RPMI8226 (cell line): ENCODE measurements at places on chromosomes 4 and X.

- no peak for DNase-seq
These were observed 11.5 kb downstream of the DNAJB14 start for GRCh38 chr4:99934891-99935290.

DNA sequence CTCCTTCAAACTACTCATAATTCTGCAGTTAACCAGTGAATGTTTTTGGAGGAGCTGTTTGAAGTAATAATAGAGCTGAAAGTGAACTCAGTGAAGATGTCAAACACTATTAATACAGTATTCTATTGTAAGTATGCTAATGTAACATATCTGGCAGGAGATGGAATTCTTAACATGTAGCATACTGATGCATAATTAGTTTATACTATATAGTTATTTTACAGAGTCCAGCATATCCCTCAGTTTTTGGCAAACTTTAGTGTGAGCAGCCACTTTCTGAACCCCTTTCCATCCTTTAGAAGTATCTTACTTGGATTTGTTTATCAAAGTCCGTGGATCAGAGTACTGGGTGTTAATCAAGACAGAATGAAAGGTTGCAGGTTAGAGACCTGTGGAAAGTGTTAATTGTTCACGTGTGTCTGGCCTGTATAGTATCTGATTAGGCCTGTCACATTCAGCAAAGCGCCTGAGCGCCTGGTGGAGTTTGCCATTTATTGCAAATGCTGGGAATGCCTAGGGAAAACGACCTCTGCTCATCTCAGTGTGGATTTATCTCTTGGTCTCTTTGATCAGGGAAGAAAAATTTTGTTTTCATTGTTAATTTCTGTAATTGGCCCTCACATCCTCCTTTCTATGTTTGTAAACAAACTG lies 251.7 kb upstream of the MAD2L1 start:
- no peak for DNase-seq

GRCh38 chr4:56742080-56742871 lies 61.2 kb upstream of the HOPX start:
- no peak for DNase-seq

DNA sequence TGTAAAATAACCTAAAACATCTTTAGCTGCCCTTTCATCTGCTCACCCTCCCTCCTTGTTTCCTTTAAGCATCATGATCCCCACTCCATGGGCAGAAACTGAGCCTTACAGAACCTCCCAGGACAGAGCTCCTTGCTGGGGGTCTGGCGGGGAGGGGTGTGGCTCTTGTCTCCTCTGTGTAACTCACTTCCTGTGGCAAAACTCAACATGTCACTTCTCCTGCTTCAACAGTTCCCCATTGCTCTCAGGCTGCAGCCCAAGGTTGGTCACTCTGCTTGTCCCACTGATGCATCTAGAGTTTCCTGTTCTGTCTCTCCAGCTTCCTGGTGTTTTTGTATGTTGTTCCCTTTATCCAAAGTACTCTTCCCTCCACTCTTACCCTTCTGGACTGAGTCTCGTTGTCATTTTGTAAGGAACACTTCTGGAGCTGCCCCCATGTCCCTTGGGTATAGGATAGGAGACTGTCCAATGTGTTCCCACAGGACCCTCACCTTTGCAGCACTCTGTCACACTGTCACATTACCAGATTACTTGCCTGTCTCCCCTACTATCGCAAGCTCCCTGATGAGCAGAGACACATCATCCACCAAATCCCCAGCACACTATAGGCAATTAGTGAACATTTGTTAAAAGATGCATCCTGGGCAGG lies 19.6 kb downstream of the TMEM31 start:
- no peak for DNase-seq

GRCh38 chrX:118975831-118976598 lies 1.6 kb downstream of the LONRF3 start:
- peak; percentile 15 for DNase-seq

DNA sequence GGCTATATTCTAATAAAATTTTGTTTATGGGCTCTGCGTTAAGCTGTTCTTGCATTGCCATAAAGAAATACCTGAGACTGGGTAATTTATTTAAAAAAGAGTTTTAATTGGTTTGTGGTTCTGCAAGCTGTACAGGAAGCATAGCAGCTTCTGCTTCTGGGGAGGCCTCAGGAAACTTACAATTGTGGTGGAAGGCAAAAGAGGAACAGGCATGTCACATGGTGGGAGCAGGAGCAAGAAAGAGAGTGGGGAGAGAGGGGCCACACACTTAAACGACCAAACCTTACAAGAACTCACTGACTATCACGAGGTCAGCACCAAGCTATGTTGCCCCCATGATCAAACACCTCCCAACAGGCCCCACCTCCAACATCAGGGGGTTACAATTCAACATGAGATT lies 74.0 kb downstream of the FHDC1 start:
- no peak for DNase-seq

- DNase-seq = no peak
These were observed 64.1 kb downstream of the TMA16 start for GRCh38 chr4:163558539-163559044.

GRCh38 chr4:83305187-83305586 lies 20.6 kb upstream of the COQ2 start:
- DNase-seq = no peak

GRCh38 chr4:116838609-116839008 lies 246.8 kb downstream of the TRAM1L1 start:
- no peak for DNase-seq

DNA sequence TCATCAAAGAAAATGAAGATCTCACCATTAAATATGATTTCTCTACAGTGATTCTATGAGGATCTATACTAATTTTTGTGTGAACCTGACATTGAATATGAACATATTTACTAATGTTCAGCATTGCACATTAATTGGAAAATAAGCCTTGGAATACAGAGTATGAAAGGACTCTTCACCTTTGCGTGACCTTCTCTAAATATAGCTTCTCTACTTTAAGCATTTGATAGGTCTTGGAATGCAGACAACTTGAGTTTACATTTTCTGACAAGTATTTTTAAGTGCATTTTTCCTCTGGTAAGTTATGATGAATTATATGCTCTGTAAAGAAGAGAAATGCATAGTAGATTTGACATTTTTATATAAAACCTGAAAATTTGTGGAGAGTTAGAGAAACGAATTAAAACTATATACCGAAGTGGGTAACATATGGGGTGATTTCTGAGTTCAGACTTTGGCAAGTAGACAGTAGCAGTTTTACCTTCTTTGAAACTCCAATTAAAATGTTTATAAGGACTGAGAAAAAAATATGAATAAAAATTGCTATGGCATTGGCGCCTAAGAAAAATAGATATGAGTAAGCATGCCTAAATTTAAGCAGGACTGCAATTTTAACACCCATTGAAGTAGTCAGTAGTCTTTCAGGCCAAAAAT lies 371.9 kb downstream of the GABRG1 start:
- DNase-seq = no peak

GRCh38 chr4:128358913-128359279 lies 71.3 kb upstream of the PGRMC2 start:
- no peak for DNase-seq

GRCh38 chr4:115334736-115335411 lies 221.5 kb upstream of the NDST4 start:
- peak; percentile 7 for DNase-seq

DNA sequence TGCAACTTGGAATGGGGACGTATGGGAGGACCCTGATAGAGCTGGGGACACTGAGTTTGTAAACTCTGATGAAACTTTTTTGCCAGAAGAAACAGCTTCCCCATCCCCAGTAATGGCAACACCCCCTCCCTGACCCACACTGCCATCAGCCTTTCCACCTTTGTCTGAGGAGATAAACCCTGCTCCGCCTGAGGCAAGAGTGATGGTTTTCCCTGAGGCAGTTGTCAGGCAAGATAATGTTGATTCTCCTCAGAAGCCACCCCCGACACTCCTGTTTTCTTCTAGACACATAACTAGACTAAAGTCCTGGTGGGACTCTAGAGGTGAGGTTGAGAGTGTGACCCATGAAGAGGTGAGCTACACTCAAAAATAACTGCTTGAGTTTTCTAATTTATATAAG lies 71.9 kb upstream of the STK26 start:
- no peak for DNase-seq

GRCh38 chr4:179738822-179739221 lies 2296.6 kb upstream of the AGA start:
- DNase-seq = no peak

GRCh38 chr4:180380733-180381132 lies 1862.5 kb upstream of the TENM3 start:
- no peak for DNase-seq

GRCh38 chrX:47145395-47146120 lies 537 bp downstream of the RBM10 start:
- DNase-seq = no peak

DNA sequence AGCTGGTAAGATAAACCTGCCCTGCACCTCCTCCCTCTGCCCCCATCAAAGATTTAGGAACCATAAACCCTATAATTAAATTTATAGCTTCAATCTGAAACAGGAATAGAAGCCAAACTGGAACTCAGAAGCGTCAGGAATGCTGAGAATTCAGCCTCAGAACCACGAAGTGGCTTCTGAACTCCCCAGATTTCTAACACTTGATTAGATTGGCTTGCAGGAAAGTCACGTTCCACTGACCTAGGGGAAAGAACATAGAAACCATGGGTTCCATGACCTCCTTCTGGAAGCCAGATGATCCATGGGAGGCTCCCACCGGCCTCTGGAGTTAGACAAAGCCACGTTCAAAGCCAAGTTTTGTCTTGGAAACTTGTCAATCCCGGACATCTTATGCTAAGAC lies 356.5 kb downstream of the MID1IP1 start:
- no peak for DNase-seq

DNA sequence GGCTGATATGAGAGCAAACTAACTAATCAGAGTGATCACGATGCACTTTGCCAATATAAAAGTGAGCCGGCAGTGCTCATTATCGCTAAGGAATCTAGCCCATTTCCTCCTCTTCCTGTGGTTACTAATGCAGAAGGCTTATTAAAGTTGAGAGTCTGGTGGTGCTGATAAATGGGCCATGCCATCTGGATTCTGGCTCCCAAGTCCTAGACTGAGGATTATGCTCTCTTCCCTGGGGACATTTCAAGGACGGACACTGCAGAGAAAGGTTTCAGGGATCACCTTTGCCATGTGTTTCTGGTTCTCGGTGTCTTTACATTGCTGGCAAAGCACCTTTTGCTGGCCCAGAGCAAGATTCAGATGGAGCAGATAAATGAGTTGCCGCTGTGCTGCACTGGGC lies 85.3 kb downstream of the RTL5 start:
- DNase-seq = no peak

DNA sequence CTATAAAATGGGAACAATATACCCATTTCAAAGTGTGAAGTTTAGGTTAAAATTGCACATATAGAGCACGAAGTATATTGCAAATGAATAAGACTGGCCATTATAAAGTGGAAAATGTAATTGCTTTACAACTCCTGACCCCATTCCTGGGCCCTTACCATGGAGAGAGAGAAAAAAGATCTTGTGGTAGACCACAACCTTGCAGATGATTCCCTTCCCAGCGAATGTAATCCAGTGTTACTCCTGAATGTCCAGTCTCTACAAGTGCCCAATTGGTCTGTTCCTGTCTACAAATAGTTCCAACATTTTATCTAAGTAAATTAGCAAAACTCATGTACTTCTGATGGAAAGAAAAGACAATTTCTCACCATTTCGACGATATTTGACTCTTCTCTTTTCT lies 184.1 kb upstream of the LNX1 start:
- DNase-seq = no peak

- DNase-seq = no peak
These were observed 501.3 kb upstream of the DIAPH2 start for GRCh38 chrX:96183391-96183790.

GRCh38 chrX:17559728-17560379 lies 177.4 kb upstream of the SCML1 start:
- no peak for DNase-seq

DNA sequence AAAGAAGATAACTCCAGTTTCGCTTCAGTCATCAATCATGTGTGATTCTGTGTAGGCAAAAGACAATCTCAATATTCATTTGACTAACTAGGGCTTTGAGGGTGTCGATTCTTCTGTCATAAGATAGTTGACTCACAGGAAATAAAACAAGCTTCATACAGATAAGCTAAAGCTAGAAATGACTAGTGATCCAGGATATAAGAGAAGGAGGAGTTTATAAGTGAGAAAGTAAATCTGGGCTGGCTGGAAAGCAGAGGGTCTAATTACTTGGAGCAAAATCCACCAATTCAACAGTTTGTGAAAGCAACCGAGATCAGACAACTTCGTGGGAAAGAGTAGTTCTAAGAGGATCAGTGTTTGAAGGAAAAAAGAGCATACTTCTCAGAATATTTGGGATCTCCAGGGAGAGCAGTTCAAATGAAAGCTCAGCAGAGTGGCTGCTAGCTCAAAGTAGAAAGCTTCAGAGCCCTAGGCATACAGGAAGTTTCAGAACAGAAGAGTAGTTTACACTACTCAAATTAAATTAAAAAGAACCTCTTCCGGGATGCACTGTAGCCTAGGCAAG lies 429.3 kb downstream of the INPP4B start:
- DNase-seq = no peak

DNA sequence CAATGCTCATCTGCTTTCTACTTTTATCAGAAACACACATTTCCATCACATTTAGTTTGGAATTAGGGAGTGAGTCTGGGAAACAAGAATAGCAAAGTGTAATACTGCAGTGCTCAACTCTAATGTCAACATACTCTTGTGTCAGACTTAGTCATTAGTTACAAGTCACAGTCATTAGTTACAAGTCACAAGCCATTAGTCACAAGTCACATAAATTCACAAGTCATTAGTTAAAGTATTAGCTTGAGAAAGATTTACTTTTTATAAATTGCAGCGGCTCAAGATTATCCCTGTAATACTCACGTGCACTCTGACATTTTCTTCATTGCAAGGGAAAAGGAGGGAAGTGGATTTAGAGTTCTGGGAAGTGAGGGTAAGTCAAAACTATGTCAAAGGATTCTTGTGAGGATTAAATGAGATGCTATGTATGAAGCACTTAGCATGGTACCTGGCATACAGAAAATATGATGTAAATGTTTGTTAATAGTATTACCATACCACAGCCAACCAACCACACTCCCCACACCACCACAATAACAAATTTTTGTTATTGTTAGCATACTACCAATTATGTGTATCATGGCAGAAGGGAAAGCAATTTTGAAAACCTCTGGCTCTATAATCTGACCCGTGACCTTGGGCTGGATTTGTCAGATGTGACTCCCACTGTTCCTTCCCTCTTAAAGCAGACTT lies 116.6 kb downstream of the ARHGAP24 start:
- DNase-seq = no peak

- no peak for DNase-seq
These were observed at the start of gene HPGD for GRCh38 chr4:174522183-174523024. TSS of gene HPGD (minus strand) at chr4:174522488. CDS start at chr4:174522451, 37 bp downstream.
